ENCODE measurements at places on chromosomes 6 and 20. TPM values are rescaled to one million over a fixed set of nuclear protein-coding genes. Genes with fewer than 3 reads are reported as not detected.

GRCh38 chr6:149899486-149899885, 1.6 kb upstream of the RAET1E start:
- no peak for DNase-seq

DNA sequence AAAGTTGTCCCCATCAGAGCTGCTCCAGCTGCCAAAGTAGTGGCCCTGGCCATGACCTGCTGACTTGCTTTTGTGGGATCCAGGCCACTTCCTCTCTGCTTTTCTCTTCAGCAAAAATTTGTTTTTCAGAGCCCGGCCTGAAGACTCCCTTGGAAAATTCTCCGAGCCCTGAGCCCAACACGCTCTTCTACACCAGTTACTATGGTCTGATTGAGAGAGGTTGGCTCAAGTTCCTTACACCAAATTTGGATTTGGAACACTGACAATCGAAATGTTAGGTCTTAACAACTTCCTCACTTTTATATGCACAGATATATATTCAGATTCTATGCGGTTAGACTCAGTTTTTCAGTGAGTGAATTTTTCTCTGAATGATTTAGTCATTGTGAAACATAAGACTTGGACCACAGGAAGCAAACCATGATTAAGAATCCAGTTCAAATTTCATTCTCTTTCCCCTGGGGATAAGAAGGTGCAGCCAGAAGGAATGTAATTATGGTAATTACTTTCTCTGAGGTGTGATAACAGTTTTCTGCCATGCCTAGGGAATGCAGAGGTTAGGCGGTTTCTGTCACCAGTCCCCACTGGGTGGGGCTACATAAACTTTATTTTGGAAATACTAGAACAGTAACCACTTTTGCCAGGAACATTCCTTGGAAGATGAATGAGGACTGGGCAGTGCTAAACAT, 365.2 kb downstream of the SYNE1 start:
- DNase-seq = no peak

Gene ACTL10
- 1.4 TPM for polyA plus RNA-seq

Gene SDC4
- polyA plus RNA-seq = 87.8 TPM

- DNase-seq = no peak
Observed at GRCh38 chr20:60331688-60332300, 373.6 kb downstream of the CDH26 start.

DNA sequence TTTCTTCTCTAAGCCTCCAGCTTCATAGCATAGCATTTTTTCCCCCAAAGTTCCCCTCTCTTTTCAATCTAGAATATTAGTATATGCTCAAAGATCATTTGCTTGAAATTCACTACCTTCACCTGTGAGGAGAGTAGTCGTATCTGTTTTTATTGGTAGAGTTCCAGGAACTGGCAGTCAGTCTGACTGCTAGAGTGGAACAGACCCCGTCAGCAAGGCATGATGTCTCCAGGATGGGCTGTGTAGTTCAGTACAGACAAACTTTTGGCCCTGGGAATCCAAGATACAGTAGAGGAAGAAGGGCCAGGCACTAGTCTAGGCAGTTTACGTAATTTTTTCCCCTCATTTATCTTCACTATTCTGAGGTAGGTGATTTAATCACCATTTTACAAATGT, 29.1 kb downstream of the RALY start:
- DNase-seq = no peak

DNA sequence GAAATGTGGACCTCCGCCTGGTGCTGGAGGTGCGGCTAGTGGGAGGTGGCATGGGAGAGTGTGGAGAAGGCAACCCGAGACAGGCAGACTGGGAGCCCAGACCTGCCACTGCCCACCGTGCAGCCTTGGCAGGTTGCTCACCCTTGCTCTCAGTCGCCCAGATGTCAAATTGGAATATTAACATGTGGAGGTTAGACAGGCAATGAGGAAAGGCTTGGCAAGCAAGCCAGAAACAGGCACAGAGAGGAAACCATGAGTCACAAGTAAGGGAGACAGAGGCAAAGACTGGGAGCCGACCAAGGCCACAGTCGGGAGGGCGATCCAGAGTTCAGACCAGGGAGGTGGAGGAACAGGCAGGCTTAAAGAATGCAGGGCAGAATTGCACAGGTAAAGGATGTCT, 178.2 kb downstream of the FOXC1 start:
- no peak for DNase-seq

Gene RBPJL
- polyA plus RNA-seq = not detected

- no peak for DNase-seq
Observed at GRCh38 chr6:10170816-10171215, 244.1 kb downstream of the TFAP2A start.

Gene PPP1R3G
- 2.4 TPM for polyA plus RNA-seq

Gene RRBP1
- 175 TPM for polyA plus RNA-seq

Gene PNPLA1
- 3.3 TPM for polyA plus RNA-seq

Gene ERVFRD-1
- polyA plus RNA-seq = 1.3 TPM

DNA sequence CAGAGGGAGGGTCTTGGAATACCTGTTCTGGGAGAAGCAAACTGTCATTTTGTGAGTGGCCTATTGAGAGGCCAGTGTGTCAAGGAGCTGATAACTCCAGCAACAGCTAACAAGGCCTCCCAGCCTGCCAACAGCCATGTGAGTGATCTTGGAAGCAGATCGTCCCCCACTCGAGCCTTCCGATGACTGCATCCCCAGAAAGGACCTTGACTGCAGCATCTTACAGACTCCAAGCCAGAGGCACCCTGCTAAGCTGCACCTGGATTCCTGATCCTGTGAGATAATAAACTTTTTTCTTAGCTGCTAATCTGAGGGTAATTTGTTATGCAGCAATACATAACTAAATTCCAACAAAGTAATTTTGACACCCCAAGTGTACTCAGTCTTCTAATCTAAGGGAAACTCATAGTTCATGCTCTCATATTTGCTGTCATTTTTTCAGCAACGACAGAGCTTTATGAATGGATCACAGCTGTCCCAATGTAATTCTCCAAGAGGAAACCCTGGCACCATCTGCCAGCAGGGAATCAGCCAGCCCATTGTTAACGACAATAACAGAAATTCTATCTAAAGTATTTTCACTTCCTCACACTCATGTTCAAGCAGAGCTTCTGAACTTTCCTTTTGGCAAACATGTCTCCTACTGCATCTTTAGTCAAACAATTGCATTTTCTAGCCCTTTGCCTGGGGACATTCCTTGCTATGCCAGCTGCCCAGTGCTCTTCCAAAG, 470.2 kb upstream of the BTBD3 start:
- no peak for DNase-seq

- no peak for DNase-seq
Observed at GRCh38 chr6:142855893-142856623, 88.9 kb downstream of the HIVEP2 start.

- no peak for DNase-seq
Observed at GRCh38 chr6:157984686-157985225, 3.1 kb downstream of the SYNJ2 start.

DNA sequence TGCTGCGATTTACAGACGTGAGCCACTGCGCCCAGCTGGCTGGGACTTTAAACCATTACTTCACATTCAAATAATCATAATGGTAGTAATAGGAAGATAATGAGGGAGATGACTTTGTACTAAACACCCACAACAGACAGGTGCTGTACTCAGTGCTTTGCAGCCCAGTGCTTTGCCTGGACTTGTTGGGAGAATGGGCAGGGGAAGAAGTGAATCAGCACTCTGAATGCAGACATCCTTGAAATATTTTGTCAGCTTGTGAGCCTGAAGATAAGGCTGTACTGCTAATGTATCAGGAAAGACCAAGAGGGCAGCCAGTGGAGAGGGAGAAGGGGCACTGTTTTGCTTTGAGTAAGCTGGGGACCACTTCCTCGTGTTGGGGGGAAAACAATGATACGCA, 17.4 kb downstream of the NKX2-2 start:
- DNase-seq = no peak

- DNase-seq = no peak
Observed at GRCh38 chr6:168490757-168491156, 49.8 kb downstream of the SMOC2 start.
